H9 (cell line): ENCODE measurements at places on chromosomes 6 and 20.
A peak's percentile ranks its signal among the peaks of the same experiment; 100 is the strongest.

DNA sequence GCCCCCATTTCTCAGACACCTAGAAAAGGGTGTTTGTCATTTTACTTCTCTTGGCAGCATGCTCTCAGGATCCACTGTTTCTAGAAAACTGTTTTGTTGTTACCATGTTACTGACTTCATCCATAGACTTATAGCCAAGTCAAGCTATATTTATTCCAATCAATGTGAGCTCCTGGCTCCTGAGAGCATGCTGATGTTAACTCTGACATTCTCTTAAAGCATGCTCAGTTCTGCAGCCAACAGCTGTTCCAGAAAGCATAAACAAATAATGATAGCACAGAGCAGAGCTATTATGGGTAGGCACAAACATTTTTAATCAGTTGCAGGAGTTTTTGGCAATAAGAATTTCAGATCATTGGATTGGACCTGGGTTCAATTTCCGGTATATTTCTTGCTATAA lies 92.4 kb upstream of the CEP85L start:
- no peak for DNase-seq

DNA sequence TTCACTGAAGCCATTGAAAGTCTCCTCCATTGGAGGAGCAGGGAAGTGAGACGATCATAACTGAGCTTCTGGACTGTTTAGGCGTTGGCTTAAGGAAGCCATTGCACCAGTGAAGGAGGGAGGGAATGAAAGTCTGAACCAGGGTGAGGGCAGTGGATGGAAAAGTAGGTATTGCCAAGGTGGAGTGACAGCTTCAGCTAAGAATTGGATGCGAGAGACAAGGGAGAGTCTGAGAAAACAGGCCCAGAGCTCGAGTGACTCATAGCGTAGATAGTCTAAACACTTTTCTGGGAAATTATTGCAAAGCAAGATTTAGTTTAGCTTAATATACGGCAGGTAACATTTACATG lies 4.5 kb downstream of the DSP start:
- no peak for DNase-seq

- DNase-seq = peak; percentile 40
These were observed 1.1 kb downstream of the CITED2 start for GRCh38 chr6:139373154-139373927.

- DNase-seq = no peak
These were observed 587.8 kb downstream of the EPM2A start for GRCh38 chr6:145147559-145147958.

DNA sequence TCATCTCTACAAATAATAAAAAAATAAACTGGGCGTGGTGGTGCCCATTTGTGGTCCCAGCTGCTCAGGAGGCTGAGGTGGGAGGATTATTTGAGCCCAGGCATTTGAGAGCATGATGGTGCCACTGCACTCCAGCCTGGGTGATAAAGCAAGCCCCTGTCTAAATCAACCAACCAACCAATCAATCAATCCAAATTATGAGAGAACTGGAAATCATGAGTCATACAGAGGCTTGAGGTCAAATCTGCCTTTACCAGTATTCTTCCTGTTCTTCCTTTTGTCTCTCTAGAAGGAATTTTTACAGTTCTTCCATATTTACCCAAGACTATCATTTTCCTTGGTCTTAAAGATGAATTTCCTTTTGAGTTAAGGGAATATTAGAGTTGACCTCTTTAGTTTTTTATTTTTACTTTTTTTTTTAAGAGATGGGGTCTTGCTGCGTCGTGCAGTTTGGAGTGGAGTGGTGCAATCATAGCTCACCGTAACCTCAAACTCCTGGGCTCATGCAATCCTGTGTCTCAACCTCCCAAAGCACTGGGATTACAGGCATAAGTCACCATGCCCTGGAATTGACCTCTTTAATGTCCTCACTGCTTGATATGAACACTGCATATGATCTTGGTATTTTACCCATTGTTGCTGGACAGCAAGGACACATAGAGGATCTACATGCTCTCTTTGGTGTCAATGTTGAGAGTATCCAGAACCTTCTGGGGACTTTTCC lies 44.1 kb upstream of the TXNDC5 start:
- DNase-seq = no peak

DNA sequence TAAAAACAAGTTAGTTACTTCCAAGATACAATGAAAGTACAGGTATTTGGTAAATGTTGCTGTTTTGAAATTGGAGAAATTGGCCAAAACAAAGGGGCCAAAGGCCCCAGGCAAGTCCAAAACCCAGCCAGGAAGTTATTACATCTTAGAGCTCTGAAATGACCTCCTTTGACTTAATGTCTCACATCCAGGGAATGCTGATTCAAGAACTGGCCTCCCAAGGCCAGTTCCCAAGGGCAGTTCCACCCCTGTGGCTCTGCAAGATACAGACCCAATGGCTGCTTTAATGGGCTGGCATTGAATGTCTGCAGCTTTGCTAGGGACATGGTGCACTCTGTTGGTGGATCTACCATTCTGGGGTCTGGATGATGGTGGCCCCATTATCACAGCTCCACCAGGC lies 217.3 kb upstream of the FKBP1C start:
- DNase-seq = no peak

DNA sequence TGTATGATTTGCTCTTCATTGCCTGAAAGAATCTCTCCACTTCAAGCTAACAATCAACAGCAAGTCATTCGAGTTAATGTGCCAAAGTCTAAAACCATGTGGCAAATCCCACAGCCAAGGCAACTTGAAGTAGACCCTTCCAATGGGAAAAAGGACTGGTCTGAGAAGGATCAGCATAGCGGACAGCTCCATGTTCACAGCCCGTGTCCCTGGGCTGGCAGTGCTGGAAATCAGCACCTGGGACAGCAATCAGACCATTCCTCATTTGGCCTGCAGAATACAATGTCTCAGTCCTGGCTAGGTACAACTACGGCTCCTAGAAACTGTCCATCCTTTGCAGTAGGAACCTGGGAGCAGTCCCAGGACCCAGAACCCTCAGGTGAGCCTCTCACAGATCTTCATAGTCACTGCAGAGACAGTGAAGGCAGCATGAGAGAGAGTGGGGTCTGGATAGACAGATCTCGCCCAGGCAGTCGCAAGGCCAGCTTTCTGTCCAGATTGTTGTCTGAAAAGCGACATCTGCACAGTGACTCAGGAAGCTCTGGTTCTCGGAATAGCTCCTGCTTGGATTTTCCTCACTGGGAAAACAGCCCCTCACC lies 1.1 kb downstream of the GJA10 start:
- DNase-seq = peak; percentile 74

- no peak for DNase-seq
These were observed 58.1 kb upstream of the SNRPB2 start for GRCh38 chr20:16671753-16672152.

GRCh38 chr6:4913705-4914419 lies 90.0 kb downstream of the RPP40 start:
- no peak for DNase-seq

DNA sequence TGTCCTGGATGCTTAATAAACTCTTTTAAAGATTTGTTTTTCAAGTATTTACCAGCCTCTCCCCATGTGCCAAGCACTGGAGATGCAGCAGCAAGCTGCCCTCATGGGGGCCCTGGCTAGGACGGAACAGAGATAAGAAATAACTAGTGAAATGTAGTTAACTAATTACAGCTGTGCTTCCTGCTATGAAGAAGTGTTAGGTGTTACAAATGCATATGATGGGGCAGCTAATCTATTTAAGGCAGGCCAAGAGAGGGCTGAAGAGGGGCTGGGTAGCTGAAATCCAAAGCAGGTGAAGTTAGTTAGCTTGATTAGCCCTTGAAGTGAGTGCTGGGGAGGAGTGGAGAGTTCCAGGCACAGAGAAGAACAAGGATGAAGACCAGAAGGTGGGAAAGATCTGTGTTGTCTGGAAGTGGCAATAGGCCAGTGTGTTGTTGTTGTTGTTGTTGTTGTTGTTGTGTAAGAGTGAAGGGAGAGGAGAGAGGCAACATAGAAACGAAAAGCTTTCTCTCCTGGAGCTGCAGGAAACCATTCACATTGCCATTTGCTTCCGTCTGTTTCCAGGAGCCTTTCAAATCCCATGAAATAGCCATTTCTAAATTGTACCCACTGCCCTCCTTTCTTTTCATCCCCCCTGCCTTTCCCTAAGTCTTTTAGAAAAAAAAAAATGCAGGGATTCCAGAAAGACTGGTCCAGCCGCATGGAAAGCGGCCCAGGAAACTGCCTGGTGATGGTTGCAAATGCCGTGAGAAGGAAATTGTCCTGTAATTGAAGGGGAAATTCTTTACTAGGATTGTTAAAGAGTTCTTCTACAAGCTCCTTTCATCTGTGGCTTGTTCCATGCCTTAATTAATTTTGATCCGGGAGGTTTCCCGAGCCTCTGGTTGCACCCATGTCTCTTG lies 119.6 kb downstream of the TFAP2C start:
- no peak for DNase-seq

DNA sequence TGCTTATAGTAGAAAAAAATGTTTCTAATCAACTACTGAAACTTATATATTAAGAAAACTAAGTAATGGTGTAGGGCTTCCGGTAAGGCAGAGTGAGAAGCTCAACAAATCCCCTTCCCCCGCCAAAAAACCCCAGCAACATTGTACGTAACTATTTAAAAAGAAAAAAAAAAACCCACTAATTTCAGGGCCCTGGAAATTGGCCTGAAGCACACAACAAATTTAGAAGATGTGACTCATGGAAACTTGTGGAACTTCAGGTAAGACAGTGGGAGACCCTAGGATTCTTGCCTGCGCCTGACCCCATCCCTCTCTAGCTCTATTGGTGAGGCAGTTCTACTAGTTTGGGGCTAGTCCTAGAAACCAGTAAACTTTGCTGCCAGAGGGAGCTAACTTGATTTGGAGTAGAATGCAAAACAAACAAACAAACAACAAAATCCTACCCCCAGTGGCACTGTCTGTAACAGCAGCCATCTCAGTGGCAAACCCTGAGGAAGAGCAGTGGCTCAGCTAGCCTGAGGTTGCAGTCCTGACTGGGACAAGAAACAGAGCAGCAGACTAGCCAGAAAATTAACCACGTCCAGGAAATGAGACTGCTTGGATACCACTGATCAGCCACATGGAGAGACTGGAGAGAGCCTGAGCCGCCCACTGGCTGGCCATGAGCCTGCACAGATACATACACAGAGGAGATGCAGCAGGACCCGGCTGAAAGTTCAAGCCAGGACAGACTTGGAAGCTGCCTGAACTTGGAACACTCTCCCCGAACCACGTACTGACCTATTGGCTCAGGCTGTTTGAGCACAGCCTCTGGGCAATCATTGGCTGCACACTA lies 135.1 kb downstream of the TBXT start:
- DNase-seq = peak; percentile 76

GRCh38 chr6:45715508-45715803 lies 300.2 kb downstream of the CLIC5 start:
- DNase-seq = no peak

- DNase-seq = no peak
These were observed 8.4 kb downstream of the ENTPD6 start for GRCh38 chr20:25203871-25204320.

GRCh38 chr20:17921774-17922173 lies 46.8 kb downstream of the SNX5 start:
- DNase-seq = no peak

- peak; percentile 48 for DNase-seq
These were observed 193.1 kb downstream of the DOK5 start for GRCh38 chr20:54668271-54669039.

DNA sequence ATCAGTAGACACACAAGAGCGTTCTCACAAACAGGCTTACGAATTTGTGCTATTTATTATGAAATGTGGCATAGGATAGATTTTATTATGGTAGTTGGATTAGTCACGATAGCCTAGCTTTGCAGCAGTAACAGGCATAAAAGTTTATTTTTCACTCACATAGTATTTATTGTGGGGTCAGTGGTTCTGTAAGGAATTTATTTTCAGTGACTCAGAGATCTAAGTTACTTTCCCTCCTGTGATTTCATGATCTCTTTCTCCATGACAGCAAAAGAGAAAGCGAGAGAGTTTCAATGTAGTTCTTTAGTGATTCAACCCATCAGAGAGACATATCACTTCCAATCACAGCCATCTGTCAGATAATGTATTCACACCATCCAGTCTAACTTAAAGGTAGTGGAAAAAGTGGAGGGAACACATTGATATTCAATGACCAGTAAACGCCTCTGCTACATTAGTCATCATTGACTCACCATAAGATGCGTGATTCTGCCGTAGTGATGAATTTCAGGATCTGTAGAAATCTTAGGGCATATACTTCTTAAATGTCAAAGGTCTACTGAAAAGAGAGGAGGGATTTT lies 605.5 kb downstream of the HDGFL1 start:
- DNase-seq = no peak

- DNase-seq = no peak
These were observed 50.0 kb upstream of the ECI2 start for GRCh38 chr6:4185419-4185818.

DNA sequence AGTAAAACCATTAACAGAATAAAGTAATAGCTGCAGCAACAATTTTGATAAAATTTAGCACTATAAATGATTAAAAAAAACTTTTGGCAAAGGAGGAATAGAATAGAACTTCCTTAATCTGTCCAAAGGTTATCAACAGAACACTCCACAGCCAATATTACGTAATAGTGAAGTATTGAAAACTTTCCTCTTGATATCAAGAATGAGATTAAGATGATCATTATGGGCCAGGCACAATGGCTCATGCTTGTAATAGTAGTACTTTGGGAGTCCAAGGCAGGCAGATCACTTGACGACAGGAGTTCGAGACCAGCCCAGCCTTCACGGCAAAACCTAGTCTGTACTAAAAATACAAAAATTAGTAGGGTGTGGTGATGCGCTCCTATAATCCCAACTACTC lies 26.0 kb downstream of the SOBP start:
- no peak for DNase-seq

DNA sequence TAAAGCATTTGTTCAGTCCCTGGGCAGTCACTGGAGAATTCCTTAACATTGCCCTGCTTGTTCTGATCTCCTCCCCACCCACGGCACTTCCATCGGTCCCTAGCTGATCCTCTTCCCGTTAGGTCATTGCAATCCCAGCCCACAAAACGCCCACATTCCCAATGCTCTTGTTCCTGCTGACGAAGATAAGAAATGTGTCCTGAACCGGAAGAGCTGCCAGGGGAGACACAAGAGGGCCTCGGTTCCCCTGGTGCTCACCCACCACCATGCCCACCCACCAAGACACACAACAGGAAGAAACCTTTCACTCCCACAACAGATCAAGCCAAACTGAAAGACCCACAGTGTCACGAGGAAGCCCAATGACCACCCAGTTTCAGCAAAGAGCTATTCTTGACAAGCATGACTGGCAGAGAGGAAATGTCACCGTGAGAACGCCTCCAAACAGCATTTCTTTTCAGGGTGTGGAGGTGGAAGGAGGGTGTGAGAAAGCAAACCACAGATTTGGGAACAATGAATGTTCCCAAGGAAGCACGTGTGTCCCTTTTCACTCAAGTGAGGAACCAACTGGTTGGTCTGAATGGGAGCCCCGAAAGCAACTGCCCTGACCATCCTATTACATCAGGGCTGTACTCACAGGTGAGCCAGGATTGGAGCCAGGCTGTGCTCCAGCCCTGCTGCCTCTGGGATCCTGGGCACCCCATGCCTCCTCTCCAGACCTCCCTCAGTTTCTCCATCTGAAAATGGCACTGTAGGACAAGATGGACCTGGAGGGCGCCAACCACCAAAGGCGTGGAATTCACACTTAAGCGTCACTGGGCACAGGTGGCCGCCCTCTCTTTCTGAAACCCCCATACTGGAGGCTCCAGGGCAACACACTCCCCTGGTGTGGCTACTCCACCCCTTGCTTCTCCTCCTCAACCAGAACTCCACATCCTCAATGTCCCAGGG lies 97.5 kb downstream of the ZMYND8 start:
- no peak for DNase-seq
